Uterus (tissue), 4 donors: ENCODE measurements at places on chromosomes 16 and 17. TPM values are rescaled to one million over a fixed set of nuclear protein-coding genes. Genes with fewer than 3 reads are reported as not detected.

ANKRD40CL gene
- not detected for total RNA-seq

NAGLU gene
- 32.9 TPM for total RNA-seq

ORC6 gene
- 1.3 TPM for total RNA-seq

SHISA9 gene
- 0.27 TPM for total RNA-seq

KRT20 gene
- not detected for total RNA-seq

GRCh38 chr17:61594294-61594825 lies 3.3 kb upstream of the NACA2 start:
- no peak for DNase-seq
